Activated naive CD8-positive, alpha-beta T cell treated with anti-CD3 and anti-CD28 coated beads, Interleukin-2, amount 50 U/mL, for 16 hours (primary cell): ENCODE measurements at places on chromosomes 4 and X.

DNA sequence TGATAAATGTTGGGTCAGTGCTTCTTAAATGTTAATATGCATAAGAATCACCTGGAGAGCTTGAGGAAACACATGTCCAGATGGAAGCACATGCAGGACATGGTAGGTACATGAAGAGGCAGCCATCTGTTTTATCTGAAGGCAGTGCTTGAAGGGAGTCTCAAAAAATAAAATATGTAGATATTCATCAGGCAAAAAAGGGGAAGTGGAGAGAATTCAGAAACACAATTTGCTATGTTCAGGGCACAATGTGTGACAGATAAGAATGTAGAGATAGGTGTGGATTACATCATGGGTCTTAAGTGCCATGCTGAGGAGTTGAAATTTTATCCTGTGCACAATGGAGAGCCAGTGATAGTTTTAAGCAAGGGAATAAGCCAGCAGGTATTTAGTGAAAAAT, 59.6 kb upstream of the CASK start:
- DNase-seq: no peak

GRCh38 chr4:24137671-24138601, 248.1 kb upstream of the PPARGC1A start:
- DNase-seq: no peak

DNA sequence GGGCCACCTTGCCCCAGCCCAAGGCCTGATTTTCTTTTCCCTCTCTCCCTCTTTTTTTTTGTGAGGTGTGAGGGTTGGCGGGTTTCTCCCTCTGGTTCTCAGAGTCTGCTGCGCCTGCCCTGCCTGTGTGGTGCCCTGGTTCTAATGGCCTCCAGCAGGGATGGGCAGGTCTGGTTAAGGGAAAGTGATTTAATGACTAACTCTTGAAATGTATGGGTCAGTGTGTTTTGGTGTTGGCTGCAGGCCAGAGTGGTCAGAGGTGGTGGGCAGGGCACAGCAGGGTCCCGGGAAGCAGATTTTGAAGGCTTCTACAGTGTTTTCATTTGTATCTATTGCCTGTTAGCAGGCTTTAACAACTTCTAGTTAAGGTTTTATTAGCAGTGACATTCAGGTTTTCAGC, 39.0 kb downstream of the JADE1 start:
- no peak for DNase-seq

- DNase-seq: no peak
Measured at GRCh38 chr4:76712564-76712963, 185.4 kb downstream of the SOWAHB start.

DNA sequence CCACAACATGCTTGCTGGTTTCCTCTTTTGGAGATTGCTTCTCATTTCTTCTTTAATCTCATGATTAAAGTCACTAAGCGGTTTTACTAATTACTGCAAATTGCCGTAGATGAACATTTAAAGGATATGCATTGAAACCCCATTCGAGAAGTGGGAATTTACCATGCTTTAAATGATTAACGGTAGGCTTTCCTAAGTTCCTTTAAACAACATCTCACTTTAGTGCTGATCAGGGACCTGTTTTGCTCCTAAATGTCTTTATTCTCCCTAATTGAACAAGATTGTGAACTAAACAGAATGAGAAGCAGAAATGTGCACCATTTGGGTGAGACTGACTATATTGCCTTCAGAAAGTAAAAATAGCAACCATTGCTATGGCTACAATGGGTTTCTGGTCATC, 430.3 kb downstream of the GALNTL6 start:
- no peak for DNase-seq

- DNase-seq: no peak
Measured at GRCh38 chr4:36256398-36256891, 12.1 kb upstream of the ARAP2 start.

GRCh38 chr4:127421437-127421836, 211.3 kb upstream of the INTU start:
- no peak for DNase-seq

DNA sequence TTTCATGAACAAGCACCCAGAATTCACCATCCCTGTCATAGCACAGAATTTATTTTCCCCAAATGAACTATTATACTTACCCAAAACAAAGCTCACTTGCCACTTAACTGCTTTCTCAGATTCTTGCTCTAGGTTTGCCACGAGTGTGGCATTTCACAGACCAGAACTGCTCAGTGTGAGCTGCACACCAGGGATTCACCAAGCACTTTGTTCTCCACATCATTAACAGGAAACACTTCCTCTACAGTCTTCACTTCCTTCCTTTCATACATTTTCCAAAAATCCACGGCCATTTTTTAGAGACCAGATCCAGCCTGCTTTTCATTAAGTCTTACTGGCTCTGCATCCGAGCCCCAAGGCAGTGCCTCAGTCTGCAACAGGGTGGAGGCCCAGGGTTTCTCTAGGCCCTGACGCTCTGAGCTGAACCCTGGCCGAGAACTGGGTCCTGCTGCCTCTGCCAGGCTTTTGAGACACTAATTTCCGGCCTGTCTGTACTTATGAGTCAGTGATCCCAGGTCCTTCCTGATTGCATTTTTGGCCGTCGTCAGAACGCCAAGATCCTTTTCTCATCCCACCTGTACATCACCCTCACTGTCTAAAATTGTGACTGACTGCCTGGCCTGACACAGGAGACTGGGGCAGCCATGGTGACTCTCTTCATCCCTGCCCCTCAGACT, 67.6 kb upstream of the MTNR1A start:
- no peak for DNase-seq

GRCh38 chrX:5057786-5058185, 1170.9 kb downstream of the NLGN4X start:
- no peak for DNase-seq

- no peak for DNase-seq
Measured at GRCh38 chr4:134862116-134862515, 660.5 kb upstream of the PABPC4L start.

DNA sequence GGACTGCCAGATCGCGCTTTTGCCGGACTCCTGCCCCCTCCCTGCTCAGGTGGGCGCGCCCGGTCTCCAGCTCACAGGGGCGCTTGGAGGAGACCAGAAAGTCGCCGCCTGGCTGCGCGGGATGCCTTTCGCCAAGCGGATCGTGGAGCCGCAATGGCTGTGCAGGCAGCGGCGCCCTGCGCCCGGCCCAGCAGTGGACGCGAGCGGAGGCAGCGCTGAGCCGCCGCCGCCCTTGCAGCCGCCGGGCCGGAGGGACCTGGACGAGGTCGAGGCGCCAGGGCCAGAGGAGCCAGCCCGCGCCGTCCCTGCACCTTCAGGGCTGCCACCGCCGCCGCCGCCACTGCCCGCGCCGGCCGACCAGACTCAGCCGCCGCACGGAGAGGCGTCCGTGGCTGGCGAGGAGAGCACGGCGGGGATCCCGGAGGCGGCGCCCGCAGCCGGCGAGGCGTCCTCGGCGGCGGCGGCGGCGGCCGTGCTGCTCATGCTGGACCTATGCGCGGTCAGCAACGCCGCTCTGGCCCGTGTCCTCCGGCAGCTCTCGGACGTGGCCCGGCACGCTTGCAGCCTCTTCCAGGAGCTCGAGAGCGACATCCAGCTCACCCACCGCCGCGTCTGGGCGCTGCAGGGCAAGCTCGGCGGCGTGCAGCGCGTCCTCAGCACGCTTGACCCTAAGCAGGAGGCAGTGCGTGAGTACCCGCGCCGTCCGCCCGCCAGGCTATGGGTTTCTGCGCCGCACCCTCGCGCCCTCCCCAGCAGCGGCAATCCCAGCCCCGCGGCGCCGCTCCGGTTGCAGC, 834 bp downstream of the NHS start:
- no peak for DNase-seq

- no peak for DNase-seq
Measured at GRCh38 chrX:69014200-69014599, 151.1 kb downstream of the PJA1 start.

DNA sequence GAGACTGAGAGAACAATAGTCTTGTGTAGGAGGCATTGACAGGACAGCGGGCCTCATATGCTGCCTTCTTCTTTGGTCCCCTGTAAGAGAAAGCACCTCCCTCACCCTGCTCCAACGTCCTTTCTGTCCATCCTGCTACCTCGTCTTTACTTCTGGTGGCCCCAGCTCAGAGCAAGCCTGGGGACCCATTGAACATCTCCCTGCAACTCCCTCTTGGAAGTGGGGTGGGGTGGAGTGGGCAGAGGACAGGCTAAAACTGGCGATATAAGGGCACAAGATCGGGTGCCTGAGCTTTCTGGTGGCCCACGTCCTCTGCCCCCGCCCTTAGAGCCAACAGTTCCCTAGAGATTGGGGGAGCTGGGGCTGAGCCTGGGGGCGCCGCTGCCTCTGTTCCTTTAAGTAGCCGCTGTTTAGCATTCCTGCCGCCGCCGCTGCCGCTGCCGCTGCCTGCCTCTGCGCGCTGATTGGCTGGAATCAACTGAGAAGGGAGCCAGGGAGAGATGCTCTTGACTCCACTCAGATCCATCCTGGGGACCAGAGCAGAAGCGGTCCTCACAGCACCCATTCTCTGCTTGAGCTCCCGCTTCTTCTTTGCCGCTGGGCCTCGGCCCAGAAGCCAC, at the start of gene DLG3:
Gene DLG3 (plus strand): TSS at position 510 of the 620 bp plus-strand sequence. CDS start 367 bp downstream, outside the sequence.
- no peak for DNase-seq

DNA sequence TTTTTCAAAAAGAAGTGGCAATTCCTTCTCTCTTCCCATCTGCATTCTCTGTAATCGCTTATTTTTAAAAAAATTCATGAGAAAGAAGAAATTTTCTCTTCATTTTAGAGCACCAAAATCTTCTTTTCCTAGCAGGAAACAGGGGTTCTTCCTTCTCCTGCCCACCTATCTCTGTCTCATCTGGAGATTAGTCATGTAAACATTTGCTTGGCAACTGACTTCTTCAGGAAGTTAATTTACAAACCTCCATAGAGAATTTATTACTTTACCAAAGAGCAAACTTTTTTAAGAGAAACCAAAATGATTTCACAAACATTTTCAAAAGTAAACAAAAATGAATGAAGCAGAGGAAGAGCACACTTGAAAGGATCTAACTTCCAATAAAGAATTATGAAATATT, 13.5 kb downstream of the TTC29 start:
- no peak for DNase-seq

GRCh38 chrX:20515841-20516461, 249.2 kb upstream of the RPS6KA3 start:
- no peak for DNase-seq

GRCh38 chr4:78939667-78940008, 400 bp upstream of the PAQR3 start:
- no peak for DNase-seq

DNA sequence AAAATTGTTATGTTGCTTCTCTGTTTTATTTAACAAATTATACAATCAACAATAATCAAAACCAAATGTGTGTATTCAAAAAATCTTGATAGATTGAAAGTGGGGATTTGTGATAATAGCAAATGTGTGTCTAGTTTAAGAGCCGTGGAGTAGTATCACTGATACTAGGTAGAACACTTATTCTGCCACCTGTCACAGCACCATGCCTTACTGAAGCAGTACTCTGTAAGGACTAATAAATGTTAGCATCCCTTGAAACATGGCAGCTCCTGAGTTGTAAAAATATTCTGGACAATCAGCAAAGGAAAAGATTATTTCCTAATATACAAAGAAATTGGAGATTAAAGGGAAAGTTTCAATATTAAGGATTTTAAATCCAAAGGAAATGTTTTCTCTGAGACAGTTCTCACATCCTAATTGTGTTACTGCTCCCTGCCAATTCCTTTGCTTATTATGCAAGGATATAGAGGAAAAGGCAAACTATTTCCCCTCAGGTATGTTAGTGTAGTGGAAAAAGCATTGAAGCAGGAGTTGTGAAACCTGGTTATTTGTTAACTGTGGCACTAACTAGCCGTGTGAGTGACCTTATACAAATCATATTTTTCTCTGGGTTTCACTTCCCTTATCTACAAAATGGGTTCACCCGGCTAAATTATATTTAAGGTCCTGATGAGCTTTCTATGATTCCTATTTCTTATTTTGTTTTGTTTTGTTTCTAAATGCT, 303.1 kb downstream of the ARHGAP24 start:
- no peak for DNase-seq

DNA sequence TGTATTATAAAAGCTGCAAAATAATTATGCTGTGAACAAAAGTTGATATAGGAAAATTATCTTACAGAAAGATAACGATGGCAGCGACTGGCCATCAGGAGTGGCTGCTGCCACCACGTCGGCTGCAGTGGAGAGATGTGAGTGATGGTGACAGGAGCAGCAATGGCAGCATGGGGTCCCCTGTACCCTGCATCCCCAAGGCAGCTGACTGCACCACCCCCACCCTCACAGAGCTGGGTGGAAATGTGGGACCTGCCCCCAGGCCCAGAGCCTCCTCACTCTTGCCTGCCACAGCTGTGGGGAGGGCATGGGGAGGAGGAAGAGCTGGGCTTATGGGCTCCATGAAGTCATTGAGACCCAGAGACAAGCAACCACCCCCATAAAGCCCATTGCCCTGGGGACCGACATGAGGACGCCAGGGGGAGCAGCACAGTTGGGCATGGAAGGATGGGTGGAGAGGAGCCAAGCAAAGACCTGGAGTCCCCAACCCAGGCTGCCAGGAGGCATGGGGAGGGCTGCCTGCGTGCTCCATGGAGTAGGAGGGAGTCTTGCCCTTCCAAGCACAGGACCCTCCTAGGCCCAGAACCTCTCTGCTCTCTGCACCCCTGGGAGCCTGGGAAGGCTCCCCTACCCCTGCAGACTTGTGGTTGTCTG, 1090.5 kb downstream of the PCDH18 start:
- DNase-seq: no peak

DNA sequence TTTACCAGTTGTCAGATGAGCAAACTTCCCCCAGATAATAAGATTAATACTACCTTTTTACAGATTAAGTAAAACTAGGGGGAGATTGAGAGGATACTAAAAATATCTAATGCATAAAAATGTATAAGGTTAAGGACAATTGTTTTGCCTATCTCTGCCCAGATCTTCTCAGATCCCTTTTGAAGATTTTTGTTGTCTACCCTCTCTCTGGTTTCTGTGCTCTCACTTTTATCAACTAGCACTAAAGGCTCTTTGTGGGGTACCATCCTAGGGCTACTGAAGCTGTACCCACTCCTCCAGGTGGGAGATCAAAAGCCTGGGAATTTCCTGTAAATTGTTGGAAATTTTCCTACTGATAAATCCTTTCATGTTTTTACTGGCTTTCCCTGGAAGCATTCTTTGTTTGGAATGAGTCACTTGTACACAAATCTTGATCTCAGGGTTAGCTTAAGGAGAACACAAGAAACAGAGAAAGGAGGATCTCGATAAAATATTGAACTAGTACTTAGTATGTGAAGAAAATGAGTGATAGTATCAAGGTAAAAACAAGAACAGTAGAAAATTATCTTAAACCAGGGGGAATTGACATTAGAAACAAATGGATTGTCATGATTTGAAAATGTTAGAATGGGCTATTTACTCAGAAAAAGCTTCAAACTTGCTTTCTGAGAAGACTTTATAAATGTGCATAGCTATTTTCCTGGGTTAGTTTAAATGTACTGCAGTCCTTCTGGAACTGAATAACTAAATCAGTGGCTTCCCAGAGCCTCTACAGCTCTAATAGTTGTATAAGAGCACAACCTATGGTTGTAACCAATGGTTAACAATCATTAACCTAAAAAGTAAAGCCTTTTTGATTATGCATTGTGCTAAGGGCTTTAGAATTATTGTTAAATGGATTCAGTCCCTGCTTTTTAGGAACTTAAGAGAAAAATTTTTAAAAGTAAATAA, 679.9 kb upstream of the MAGEB2 start:
- no peak for DNase-seq
